ENCODE measurements at places on chromosomes 2 and 18.

DNA sequence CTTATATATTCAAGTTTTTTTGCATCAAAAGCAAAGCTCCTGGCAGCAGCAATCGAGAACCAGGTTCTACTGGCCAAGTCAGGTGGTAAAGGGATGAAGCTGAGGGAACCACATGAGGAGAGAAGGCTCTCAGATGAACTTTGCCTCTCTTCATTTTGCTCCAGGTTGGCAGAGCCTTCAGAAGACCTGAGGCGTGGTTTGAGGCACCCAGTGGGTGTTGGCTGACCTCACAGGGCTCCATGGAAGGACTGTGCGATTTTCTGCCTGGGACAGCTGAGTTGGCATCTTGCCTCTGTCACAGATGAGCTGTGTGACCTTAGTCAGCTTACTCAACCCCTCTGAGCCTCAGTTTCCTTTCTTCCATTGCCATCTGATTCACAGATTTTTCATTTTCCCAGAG lies 89.0 kb downstream of the INSIG2 start:
- no peak for DNase-seq

DNA sequence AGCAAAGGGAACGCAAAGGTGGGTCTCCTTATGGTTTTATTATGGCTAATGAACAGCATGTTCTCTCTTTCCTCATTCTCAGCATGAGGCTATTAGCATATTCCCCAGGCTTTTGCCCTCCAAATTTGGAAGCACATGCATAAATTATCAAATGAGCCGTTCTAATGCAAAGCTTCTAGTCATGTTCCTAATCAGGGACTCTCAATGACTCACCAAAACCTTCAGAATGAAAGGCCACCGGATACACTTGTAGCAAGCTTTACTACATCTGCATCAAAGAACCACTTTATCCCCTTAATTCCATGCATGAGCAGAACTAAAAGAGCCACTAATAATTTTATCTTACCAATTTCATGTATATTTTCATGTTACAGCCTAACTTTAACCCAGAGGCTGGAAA lies 310.5 kb downstream of the LRATD1 start:
- no peak for DNase-seq

GRCh38 chr2:177474998-177475397 lies 82.4 kb downstream of the AGPS start:
- no peak for DNase-seq

- no peak for DNase-seq
These were observed 104.6 kb downstream of the TPGS2 start for GRCh38 chr18:36724169-36724568.

- no peak for DNase-seq
These were observed 41.4 kb downstream of the SPP2 start for GRCh38 chr2:234091883-234092282.

DNA sequence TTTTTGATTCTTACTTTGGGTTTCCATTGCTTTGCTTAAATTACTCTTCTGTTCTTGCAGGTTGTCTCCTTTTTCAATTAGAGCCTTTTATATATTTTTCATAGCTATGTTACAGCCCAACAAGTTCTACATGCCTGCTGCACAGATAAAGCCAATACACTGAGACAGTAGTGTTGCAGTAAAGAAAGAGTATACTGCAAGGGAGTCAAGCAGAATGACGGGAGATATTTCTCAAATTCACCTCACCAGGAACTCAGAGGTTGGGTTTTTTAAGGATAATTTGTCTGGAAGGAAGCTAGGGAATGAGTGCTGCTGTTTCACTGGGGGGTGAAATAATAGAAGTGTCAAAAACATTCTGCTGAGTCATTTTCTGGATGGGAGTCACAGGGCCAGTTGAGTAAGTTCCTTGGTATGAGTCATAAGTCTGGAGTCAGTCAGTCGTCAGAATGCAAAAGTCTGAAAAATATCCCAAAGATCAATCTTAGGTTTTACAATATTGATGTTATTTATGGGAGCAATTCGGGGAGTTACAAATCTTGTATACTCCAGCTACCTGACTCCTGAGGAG lies 193.0 kb upstream of the RGPD4 start:
- peak; percentile 0 for DNase-seq

GRCh38 chr2:232377841-232378734 lies 463 bp upstream of the ALPP start:
- no peak for DNase-seq

DNA sequence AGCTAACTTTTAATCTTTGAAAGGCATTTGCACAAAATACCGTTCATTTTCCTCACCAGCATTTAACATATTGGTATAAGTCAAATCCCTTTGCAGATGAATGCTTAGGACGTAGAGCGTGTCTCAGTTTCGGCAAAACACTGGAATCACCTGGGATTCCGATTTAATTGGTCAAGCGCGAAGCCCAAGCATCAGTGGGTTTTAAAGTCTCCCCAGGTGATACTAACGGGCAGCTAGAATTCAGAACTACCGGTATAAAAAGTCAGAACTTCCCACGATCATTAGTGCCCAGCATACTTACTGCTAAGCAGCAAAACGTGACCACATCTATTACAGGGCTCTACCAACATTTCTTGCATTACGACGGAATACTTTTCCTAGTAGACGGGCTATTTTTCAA lies 24.6 kb downstream of the ALPK2 start:
- no peak for DNase-seq

GRCh38 chr2:37230581-37230980 lies 815 bp downstream of the CEBPZ start:
- no peak for DNase-seq

DNA sequence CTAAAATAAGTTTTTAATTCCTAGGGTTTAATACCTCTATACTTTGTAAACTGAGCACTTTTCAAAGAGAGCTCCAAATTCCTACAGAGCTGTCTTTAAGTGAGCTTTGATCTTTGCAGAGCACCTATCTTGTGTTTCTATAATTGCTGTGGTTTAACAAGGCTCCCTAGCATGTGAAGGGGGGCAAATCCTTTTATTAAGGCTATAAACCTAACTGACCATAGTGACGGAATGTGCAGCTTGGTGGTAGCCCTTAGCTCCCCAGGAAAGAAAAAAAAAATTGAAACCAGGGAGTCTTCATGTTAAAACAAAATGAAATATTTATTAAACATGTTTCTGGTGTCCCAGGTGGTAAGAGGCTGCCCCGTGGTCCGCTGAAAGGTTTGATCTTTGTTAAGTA lies 78.6 kb upstream of the ETAA1 start:
- DNase-seq: no peak

- no peak for DNase-seq
These were observed 20.0 kb downstream of the IL1RL2 start for GRCh38 chr2:102206666-102207341.

DNA sequence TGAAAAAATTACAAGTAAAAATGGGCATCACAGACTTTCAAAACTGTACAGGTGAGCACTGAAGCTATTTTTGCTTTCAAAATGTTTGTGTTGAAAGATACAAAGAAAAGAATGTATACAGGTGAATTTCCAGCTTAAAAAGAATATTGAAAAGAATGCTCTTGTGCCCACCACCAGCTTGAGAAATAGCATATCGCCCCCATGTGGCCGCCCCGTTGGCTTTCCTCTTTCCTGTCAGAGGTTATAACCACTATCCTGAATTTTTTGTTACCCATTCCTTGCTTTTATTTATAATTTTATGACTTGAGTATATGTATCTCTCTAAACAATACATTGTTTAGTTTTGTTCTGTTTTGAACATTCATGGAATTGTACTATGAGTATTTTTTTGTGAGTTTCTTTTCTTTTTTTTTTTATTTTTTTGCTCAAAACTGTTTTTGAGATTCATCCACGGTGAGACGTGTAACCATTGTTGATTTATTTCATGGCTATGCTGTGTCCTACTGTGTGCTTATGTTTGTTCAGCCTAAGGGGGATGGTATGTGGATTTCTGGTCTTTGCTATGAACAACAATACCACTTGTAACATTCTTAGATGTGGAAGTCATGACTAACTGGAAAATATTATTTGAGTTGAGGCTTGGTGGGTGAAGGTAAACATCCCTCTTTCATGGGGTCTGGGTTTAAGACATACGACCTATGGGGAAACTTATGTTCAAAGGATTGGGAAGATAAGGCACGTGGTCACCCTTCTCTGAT lies 11.6 kb downstream of the TRPM8 start:
- DNase-seq: no peak

DNA sequence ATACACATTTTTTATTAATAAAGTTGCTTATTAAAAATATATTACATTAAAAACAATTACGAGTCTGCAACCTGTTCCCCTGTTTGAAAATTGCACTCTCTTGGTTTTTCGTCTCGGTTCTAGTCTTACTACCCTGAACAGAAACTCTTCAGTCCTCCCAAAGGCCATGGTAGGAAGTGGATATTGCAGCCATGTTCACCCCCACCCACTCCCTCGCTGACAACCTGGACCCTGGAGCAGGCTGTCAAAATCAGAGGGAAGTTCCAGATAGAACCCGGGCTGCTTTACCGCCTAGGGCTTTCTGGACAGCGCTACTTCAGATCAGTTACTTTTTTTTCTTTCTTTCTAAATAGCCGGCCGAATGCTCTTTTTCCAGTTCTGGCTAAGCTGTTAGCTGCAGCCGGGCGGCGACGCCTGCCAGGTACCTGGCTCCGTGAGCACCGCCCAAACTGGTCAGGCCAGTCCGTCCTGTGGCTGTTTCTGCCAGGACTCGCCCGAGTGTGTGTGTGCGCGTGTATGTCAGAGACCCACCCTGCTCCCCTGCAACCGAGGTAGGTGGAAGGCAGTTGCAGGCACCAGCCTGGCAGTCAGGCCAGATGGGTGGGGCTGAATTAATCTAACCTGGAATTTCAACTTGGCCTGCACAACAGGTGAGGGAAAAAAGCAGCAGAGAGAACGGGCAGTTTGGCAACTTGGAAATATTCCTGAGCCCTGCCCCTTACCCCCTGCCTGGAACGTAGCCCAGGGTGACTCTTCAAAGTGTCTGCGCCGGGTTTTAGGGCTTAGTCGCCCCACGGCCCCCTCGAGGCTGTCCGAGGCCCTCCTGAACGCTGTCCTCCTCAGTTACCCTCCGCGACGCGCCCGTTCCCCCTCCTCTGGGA lies 1.1 kb upstream of the TET3 start:
- no peak for DNase-seq

DNA sequence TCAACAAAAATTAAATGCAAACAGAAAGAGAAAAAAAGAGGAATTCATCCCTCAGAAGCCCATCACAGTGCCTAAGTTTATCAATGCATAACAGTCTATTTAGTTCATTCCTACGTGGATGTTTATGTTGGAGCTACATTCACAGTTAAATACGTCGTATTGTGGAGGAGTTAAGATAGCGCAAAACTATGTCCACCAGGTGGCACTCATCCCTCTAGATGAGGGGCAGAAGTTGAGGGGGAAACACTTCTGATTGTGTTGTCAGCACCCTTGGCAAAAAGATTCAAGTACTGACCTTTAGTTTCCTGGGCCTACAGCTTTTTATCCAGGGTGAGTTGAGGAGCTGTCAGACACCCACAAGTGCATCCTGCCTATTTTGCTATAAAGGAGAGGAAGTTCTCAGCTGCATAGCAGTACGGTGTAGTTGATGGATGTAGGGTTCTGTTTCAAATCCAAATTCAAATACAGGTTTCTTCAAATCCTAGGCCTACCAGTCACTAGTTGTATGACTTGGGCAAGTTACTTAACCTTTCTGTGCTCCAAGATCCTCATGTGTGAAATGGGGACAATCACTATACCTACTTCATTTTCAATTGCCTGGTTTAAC lies 26.8 kb upstream of the MYO1B start:
- no peak for DNase-seq

DNA sequence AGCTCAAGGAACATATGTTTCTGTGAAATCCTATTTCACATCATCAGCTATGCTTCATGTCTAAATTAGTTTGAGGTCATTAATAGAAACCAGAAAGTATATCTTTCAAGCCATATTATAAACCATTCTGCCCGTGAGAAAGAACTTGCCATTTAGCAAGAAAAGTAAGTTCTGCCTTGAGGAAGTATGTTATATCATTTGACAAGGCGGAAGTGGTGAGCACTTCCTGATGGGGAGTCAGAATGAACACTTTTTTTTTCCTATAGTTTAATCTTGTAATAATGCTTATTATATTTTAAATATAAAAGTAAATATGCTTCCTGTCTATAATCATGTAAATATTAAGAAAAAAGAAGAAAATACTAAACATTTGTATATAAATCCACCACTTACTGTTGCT lies 39.3 kb upstream of the NRXN1 start:
- DNase-seq: no peak

GRCh38 chr2:36889795-36890194 lies 76.5 kb downstream of the STRN start:
- DNase-seq: peak; percentile 69

DNA sequence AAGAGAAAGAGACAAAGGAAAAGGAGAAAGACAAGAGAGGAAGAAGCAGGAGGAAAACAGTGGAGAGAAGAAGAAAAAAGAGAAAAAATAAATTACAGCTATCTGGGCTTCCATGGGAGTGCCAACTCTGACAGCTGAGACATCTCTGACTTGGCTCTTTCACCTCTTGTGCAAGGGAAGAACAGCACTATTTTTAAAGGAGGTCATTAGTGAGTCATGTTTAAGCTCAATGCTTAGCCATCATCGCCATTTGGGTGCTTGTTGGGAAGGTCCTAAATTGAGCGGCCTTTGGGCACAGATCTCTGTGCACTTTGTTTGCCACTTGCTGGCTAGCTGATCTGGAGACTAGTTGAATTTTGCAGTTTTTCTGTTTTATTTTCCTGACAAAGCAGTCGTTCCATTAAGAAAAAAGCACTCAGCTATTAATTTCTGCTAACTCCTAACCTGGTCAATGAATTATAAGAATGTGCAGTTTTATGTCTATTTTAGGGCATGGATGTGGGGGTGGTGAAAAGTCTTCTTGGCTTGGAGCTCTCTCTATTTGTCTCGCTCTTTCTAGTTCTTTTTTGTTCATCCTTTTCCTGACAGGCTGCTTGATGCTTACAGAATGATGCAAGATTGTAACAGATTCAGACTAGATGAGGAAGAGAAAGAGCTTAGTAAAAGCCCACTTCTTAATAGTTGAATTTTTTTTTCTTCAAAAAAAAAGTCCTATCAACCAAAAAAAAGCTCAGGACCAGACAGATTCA lies 231.5 kb downstream of the SLC8A1 start:
- no peak for DNase-seq

DNA sequence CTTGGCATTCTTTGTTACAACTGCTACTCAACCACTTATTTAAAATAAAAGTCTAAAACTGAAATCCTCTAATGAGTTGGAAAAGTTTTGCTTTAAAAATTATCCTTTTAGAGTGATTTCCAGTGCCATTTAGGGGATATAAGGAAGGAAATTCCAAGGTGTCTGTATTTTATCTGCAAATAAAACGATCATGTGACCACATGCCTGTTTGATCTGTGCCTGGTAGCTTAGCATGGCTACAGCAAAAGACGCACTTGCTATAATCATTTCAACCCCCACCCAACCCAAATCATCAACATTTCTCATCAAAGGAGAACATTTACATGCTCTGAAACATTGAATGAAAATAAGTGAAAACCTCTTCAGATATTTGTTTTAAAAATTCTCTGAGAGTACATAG lies 615.1 kb downstream of the IRS1 start:
- no peak for DNase-seq
